ENCODE measurements at places on chromosomes 2 and 18. TPM values are rescaled to one million over a fixed set of nuclear protein-coding genes. Genes with fewer than 3 reads are reported as not detected.

The VWA3B gene
- total RNA-seq = not detected

The SS18 gene
- total RNA-seq = 99.1 TPM

GRCh38 chr2:234305846-234306245, 191.0 kb downstream of the ARL4C start:
- no peak for DNase-seq
- H3K27ac ChIP-seq = peak overlapping the region; percentile 81
- H3K27me3 ChIP-seq = no peaks in the 10 kb centered on the region
- peaks cover 43% of the 10 kb centered on the region for H3K4me1 ChIP-seq
- H3K4me3 ChIP-seq = no peak overlapping the region

- no peak for DNase-seq
- H3K36me3 ChIP-seq = no peaks in the 10 kb centered on the region
- H3K27me3 ChIP-seq = no peaks in the 10 kb centered on the region
- no peak overlapping the region for H3K4me3 ChIP-seq
- no peaks in the 10 kb centered on the region for H3K4me1 ChIP-seq
- H3K27ac ChIP-seq = no peak overlapping the region
Observed at GRCh38 chr2:95278051-95278471, 3.8 kb downstream of the PROM2 start.

The KCNS3 gene
- 1.7 TPM for total RNA-seq

GRCh38 chr18:63005306-63005705, 290.0 kb downstream of the PHLPP1 start:
- DNase-seq = no peak
- H3K27ac ChIP-seq = no peak overlapping the region
- H3K4me3 ChIP-seq = no peak overlapping the region

The GLI2 gene
- total RNA-seq = 6.2 TPM

DNA sequence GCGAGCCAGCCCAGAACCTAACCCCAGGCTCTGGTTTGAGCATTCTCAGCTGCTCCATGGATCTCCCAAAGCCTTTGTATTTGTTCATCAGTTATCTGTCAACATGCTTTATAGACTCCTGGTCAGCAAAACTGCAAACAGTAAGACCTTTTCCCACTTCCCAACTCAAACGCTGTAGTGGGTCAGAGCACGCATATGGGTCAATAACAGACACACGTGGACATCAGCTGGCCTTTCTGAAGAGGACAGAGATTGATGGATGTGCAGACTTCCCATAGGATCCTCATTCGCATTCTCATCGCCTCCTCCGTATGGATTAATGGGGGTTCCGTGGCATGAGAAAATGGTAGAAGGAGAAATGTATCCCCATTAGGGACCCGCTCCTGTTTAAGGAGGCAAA, 508.1 kb downstream of the EIPR1 start:
- no peak overlapping the region for H3K4me3 ChIP-seq
- H3K4me1 ChIP-seq = no peaks in the 10 kb centered on the region
- no peaks in the 10 kb centered on the region for H3K36me3 ChIP-seq
- H3K27me3 ChIP-seq = peaks cover 3% of the 10 kb centered on the region

The TCF4 gene
- 2.3 TPM for total RNA-seq

GRCh38 chr2:144835634-144836350, 315.9 kb upstream of the ZEB2 start:
- H3K27ac ChIP-seq = no peak overlapping the region
- no peaks in the 10 kb centered on the region for H3K4me1 ChIP-seq
- DNase-seq = no peak

The SMYD1 gene
- not detected for total RNA-seq

The KANSL1L gene
- 10.5 TPM for total RNA-seq

DNA sequence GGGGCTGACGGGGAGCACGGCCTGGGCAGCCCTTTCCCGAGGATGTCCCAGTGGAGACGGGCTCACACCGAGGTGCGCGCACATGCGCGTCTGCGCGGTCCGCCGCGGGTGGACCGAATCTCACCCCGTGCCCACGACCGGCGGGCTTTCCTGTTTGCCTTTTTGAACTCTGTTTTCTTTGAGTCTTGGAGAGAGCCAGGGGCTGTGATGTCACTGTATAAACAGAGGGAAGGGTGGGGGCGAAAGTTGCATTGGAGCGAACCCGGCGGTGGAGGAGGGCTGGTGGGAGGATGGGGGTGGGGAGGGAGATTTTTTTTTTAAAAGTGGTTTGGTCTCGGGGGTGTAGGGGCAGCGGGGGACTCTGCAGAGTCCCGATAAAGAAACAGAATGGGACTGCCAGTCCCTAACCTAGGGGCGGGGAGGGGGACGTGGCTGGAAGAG, 141.2 kb upstream of the CTAGE1 start:
- H3K36me3 ChIP-seq = no peaks in the 10 kb centered on the region
- H3K4me3 ChIP-seq = peak overlapping the region; percentile 39
- no peak overlapping the region for H3K27ac ChIP-seq
- no peaks in the 10 kb centered on the region for H3K4me1 ChIP-seq
- H3K27me3 ChIP-seq = peaks cover 20% of the 10 kb centered on the region

GRCh38 chr2:170216981-170217380, 39.0 kb downstream of the MYO3B start:
- no peaks in the 10 kb centered on the region for H3K4me1 ChIP-seq
- H3K27me3 ChIP-seq = no peaks in the 10 kb centered on the region
- no peak overlapping the region for H3K4me3 ChIP-seq
- no peak overlapping the region for H3K27ac ChIP-seq
- DNase-seq = no peak
- H3K36me3 ChIP-seq = no peaks in the 10 kb centered on the region

- no peak overlapping the region for H3K27ac ChIP-seq
- H3K36me3 ChIP-seq = no peaks in the 10 kb centered on the region
- DNase-seq = no peak
- no peak overlapping the region for H3K4me3 ChIP-seq
- no peaks in the 10 kb centered on the region for H3K27me3 ChIP-seq
Observed at GRCh38 chr18:7303316-7304060, 72.6 kb downstream of the LRRC30 start.

- no peaks in the 10 kb centered on the region for H3K36me3 ChIP-seq
- DNase-seq = no peak
- no peak overlapping the region for H3K4me3 ChIP-seq
- peaks cover 5% of the 10 kb centered on the region for H3K4me1 ChIP-seq
- no peak overlapping the region for H3K27ac ChIP-seq
- no peaks in the 10 kb centered on the region for H3K27me3 ChIP-seq
Observed at GRCh38 chr18:519019-519879, 18.7 kb upstream of the COLEC12 start.

DNA sequence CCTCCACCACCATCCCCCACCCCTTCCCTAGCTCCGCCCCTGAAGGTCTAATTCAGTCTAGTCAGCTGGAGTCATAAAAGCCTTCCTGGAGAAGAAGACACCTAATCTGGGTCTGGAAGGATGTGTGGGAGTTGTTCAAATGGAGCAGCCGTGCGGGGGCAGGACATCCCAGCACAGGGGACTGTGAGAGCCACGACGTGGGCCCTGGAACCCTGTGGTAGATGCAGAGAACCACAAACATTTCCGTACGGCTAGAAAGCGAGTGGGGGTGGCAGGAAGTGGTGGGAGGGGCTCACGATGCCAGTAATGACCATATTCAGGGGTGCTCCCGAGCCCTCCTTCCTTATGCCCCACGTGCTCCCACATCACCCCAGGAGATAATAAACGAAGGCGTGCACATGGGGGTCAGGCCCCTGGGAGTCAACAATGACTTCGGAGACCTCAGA, 20.9 kb upstream of the COL6A3 start:
- H3K36me3 ChIP-seq = no peaks in the 10 kb centered on the region
- H3K4me3 ChIP-seq = no peak overlapping the region
- H3K4me1 ChIP-seq = peaks cover 31% of the 10 kb centered on the region
- no peak for DNase-seq

DNA sequence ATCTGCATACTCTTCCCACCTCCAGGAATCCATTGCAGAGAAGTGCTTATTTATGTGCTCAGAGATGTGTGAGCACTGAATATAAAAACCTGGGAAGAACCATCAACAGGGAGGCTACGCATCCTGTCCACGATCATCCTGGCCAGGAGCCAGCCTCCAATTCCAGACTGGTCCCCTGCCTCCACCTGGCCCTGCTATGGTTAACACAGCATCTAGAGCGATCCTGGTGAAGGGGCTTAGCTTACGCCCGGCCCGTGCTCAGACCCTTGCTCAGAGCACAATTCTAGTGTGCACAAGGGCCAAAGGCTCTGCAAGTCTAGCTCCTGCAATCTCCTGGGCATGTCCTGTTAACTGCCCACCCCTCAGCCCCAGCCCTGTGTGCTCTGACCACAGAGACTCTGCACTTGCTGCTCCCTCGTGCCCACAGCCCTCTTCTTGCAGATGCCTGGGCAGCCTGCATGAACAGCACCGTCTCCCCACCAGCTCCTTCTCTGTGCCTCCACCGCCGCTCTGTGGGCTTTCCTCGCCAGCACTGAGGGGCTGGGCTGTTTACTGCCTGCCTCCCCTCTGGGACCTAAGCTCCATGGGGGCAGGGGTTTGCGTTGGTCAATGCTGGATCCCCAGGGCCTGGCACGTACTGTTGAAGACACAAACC, 6.5 kb downstream of the PER2 start:
- no peak for DNase-seq
- H3K27me3 ChIP-seq = no peaks in the 10 kb centered on the region
- no peak overlapping the region for H3K4me3 ChIP-seq
- H3K36me3 ChIP-seq = no peaks in the 10 kb centered on the region

- no peaks in the 10 kb centered on the region for H3K36me3 ChIP-seq
- no peaks in the 10 kb centered on the region for H3K4me1 ChIP-seq
- H3K4me3 ChIP-seq = no peak overlapping the region
- no peak overlapping the region for H3K27ac ChIP-seq
Observed at GRCh38 chr2:60067006-60067405, 486.4 kb downstream of the BCL11A start.

- H3K27ac ChIP-seq = no peak overlapping the region
- no peak for DNase-seq
- no peaks in the 10 kb centered on the region for H3K27me3 ChIP-seq
- no peaks in the 10 kb centered on the region for H3K36me3 ChIP-seq
- H3K4me3 ChIP-seq = no peak overlapping the region
Observed at GRCh38 chr2:48414640-48414979, 115.3 kb upstream of the STON1 start.

DNA sequence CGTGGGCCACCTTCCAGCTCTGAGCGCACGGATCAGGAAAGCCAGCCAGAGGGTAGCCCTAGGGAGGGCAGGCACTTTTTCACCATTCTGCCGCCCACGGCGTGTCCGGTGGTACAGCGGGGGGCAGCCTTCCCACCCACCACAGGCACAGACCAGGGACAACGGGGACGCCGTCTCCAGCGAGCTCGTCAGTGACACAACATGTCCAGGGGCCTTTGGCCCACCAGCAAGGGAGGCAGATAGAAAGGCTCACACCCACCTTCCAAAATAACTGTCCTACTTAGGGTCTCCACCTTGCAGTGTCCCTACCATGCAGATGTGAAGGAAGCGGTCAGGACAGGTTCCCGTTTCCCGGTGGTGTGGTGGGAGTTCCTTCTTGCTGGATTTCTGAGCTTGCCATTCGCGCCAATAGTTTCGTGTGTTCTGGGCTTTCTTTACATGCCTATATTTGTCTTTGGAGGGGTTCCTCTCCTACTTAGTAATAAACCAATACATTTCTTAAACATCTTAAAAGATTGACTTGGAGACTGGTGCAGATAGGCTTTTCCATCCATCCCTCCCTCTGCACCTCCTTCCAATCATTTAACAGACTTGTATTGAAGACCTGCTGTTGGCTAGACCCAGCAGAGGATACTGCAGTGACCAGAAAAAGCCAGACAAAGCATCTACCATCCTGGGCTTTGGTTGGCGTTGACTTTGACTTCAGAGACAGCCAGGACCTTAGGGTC, 872 bp downstream of the ASB1 start:
- peak overlapping the region; percentile 92 for H3K27ac ChIP-seq
- H3K4me3 ChIP-seq = peak overlapping the region; percentile 92
- no peak for DNase-seq
- H3K4me1 ChIP-seq = peaks cover 18% of the 10 kb centered on the region
- H3K27me3 ChIP-seq = no peaks in the 10 kb centered on the region
- no peaks in the 10 kb centered on the region for H3K36me3 ChIP-seq

GRCh38 chr18:59631583-59632181, 65.5 kb downstream of the CCBE1 start:
- peak; percentile 12 for DNase-seq
- H3K36me3 ChIP-seq = no peaks in the 10 kb centered on the region
- H3K4me3 ChIP-seq = no peak overlapping the region

The TMEM178A gene
- not detected for total RNA-seq

DNA sequence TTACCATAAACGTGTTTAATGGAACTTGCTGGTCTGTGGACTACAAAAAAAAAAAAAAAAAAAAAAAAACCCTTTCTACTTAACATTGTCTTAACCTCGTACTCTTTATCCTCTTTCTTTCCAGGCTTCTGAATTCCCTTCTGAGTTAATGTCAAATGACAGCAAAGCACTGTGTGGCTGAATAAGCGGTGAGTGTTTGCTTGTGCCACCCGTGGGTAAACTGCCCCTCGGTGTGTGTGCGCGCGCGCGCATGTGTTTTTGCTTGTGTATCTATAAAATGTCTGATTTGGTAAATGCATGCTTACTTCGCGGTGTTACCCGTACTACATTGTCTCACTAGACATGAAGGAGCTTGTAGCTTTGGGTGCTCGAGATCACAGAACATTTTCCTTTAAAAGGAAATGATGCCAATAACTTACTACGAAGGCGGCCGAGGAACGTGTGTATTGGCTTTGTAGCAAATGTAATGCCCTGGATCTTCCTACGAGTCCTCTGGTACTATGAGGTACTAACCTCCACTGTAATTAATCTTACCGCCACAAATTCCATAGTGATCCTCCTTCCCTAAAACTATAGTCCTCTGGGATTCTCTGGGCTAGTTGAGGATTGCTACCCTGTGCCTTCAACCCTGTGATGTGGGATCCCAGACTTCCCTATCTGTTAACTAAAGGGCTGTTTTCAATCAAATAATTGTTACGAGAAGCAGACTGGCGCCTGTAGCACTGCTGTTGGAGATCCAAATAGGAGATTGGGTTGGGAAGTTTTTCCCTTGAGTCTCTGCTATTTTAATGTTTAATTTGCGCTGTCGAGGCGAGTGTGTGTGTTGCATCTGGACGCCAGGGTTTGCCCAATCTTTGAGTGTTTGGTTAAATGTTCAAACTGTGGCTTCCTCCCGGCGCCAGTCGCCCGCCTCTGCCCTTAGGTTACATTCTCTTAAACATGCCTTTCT, 1.1 kb downstream of the ID2 start:
- H3K27me3 ChIP-seq = no peaks in the 10 kb centered on the region
- H3K36me3 ChIP-seq = peaks cover 11% of the 10 kb centered on the region
- peaks cover 27% of the 10 kb centered on the region for H3K4me1 ChIP-seq
- peak overlapping the region; percentile 88 for H3K4me3 ChIP-seq

DNA sequence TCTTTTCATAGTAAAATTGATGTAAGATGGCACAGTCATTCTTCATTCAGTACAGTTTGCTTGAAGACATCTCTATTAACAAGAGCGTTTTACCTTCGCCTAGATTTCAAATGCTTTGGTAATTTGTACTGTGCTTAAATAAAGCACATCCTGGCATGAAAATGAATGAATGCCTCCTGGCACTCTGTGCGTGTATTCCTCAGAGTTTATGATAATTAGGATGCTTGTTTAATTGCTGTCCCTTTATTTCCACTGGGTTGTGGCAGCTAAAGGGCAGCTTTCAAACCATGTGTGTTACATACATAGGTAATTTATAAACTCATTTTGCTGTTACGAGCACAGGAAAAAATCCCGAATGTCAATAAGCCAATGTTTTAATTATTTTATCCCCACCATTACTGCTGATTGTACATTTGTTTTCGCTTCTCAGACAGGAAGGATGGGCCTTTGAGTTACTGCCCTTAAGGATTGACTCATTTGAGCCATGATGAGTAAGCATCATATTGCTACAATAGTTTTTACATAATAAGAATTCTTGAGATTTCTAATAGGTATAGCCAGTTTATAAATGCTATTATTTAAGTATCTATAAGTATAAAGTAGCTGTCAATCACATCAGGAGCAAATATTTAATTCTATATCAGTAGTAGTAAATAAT, 516.5 kb downstream of the XIRP2 start:
- no peak overlapping the region for H3K27ac ChIP-seq
- no peak overlapping the region for H3K4me3 ChIP-seq
- H3K4me1 ChIP-seq = no peaks in the 10 kb centered on the region
- H3K27me3 ChIP-seq = no peaks in the 10 kb centered on the region

Measured in Panc1 (cell line).